A172 (cell line): ENCODE measurements at places on chromosomes 6 and 20. TPM values are rescaled to one million over a fixed set of nuclear protein-coding genes. Genes with fewer than 3 reads are reported as not detected.

Gene SAMD3
- 0.07 and 0.28 TPM in 2 replicates for total RNA-seq

Gene DZANK1
- total RNA-seq = 1.7 and 2.9 TPM in 2 replicates

Gene SEL1L2
- not detected in 2 replicates for total RNA-seq

Gene GGTLC1
- not detected in 2 replicates for total RNA-seq

Gene BHLHE23
- total RNA-seq = not detected in 2 replicates

Gene DEFB114
- not detected in 2 replicates for total RNA-seq
